ENCODE measurements at places on chromosomes 5 and 9.

DNA sequence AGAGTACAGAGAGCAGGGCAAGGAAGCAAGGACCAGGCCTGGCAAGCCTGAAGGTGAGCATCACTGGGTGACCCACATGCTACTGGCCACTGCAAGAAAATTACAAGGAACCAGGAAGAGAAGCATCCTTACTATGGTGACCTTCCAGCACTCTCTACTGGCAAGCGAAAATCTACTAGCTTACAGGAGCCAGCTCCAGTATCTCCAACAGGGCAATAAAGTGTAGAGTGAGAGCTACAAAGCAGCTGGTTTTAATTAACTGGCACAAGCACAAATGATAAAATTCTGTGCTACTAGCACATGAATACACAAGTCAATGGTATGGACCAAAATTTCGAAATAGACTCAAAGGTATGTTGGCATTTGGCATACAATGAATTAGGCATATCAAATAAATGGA is 113.3 kb upstream of the CAST start:
- no peak for DNase-seq

DNA sequence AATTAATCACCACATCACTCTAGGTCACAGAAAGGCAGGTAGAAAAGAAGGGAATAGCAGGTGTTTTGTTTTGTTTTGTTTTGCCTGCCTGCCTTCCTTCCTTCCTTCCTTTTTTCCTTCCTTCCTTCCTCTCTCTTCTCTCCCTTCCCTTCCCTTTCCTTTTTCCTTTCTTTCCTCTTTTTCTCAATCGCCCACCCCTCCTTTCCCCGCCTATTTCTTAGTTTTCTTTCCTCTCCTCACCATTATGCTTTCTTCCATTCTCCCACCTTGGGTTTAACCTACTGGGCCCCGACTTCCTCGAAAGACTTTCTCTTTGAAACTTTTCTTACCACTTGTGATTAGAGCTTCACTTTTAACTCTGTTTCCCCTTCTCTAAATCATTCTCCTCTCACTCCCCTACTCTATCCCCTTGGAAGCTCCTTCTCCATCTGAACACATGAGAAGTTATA is 231.3 kb upstream of the CD180 start:
- no peak for DNase-seq

GRCh38 chr5:132046880-132047299 is 13.6 kb upstream of the IL3 start:
- no peak for DNase-seq

DNA sequence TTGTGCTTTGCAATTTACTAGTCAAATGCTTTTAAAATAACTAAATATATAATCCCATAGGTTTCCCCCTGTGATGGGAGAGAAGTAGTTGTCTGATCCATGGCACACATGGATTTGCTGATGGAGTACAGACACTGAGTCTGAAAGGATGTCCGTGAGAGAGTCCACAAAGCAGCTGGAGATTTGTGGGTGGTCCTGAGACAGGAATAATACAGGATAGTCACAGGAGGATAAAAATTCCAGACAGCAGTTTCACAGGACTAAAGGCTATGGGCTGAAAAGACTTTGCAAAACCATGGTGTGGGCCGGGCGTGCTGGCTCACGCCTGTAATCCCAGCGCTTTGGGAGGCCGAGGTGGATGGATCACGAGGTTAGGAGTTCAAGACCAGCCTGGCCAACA is 58.7 kb upstream of the ZFR start:
- DNase-seq = no peak

GRCh38 chr5:52554293-52554692 is 233.4 kb upstream of the ITGA1 start:
- DNase-seq = no peak

DNA sequence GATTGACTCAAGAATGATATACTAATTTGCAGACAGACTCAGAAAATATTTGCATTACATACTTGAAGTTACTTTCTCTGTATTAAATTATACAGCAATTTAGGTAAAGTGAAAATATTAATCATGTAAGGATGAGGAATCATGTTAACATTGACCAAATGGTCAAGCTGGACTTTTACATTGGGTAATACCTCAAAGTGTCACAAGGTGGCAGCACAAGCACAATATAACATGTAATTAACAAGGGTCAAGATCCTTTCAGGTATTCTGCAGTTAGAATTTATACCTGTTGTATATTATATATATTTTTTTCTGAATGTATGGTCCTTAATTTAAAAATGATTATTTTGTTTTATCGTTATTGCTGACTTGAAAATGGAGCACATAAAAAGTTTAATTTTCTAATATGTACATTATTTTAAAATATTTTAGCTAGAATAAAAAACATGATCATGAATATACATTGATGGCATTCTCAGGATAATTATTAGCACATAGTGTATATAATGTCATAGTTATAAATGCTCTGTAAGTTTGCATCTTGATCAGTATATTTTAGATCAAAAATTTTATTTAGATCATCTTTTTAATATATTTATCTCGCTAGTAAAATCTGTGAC is 8.6 kb downstream of the HAPLN1 start:
- DNase-seq = peak; percentile 28

DNA sequence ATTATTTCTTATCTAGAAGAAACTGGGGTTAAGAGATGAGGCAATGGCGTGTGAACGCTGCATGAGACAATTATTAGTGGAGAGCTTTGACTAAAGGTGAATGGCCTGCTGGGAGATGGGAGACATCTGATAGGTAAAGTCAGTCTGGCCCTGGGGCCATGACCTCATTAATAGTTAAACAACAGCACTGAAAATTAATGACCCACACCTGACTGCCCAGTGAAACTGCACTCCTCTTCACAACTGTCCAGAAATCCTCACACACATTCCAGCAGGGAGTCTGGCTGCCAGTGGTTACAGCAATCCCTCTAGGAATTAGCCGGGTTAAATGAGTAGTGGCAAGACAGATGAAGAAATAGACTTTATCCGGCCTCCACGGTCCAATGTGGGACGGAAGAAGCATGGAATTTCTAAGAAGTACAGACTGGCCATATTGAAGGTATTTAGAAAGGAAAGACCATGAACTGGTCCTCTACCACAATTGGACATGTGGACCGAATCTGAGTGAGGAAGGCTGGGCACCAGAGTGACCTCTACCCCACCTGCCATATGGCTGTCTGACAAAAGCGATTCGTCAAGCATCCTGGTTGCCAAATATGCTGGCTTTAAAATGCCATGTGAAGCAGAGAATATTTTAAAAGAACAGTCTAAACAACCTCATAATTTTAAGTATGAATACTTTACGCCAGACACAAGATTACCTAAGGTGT is 138.4 kb downstream of the EFNA5 start:
- no peak for DNase-seq
